ENCODE measurements at places on chromosomes 2 and 18. TPM values are rescaled to one million over a fixed set of nuclear protein-coding genes. Genes with fewer than 3 reads are reported as not detected.

Gene RFX8
- not detected for total RNA-seq

Gene UCN
- 1.6 TPM for total RNA-seq

Gene C1QL2
- 0.06 TPM for total RNA-seq

Gene GEN1
- total RNA-seq = 12.2 TPM

Gene ATP5MC3
- total RNA-seq = 383 TPM

Gene RNU2-63P
- total RNA-seq = not detected

Gene UGT1A9
- total RNA-seq = 6.0 TPM

Gene AFF3
- total RNA-seq = 0.06 TPM

Gene RAB1A
- 228 TPM for total RNA-seq

Gene CRYGC
- not detected for total RNA-seq

Gene SPDYA
- total RNA-seq = 0.32 TPM

Gene CCDC150
- 4.9 TPM for total RNA-seq

Gene FIGN
- total RNA-seq = 1.8 TPM

Gene MYO5B
- 10.0 TPM for total RNA-seq

Gene C2orf80
- total RNA-seq = not detected

Gene MOCOS
- total RNA-seq = 3.6 TPM

Gene KIF5C
- total RNA-seq = 0.43 TPM

Gene BMP10
- not detected for total RNA-seq

Gene EGR4
- 0.31 TPM for total RNA-seq

Gene SLC38A11
- not detected for total RNA-seq

Gene NEB
- 0.12 TPM for total RNA-seq

Gene LYPD6B
- 0.12 TPM for total RNA-seq

Gene SERPINB3
- 0.12 TPM for total RNA-seq

Gene CRYBA2
- not detected for total RNA-seq

Gene RNF138
- total RNA-seq = 13.3 TPM

Gene POTEJ
- not detected for total RNA-seq

Gene ATP8B1
- 7.9 TPM for total RNA-seq

Gene RAD51AP2
- not detected for total RNA-seq

Gene MTA3
- total RNA-seq = 35.6 TPM

Gene OR6B2
- not detected for total RNA-seq

Gene C2orf15
- total RNA-seq = 0.73 TPM

Gene SLC16A14
- total RNA-seq = 1.0 TPM

Gene MAP3K20
- 33.2 TPM for total RNA-seq

Gene CDC42EP3
- total RNA-seq = 34.0 TPM

Gene HOXD13
- 0.23 TPM for total RNA-seq

Gene ELOA2
- not detected for total RNA-seq

Gene SEC11C
- total RNA-seq = 53.9 TPM

Gene LBX2
- 4.2 TPM for total RNA-seq

Gene MCFD2
- 103 TPM for total RNA-seq

Gene CHPF
- total RNA-seq = 18.1 TPM

Gene KLHL41
- 0.37 TPM for total RNA-seq

Gene ORC2
- 14.8 TPM for total RNA-seq

Gene LCT
- total RNA-seq = 0.03 TPM

Gene DTNB
- total RNA-seq = 8.7 TPM

Gene MOGAT1
- total RNA-seq = not detected

Gene METTL5
- total RNA-seq = 67.7 TPM

Gene UGT1A5
- not detected for total RNA-seq

Gene TRIB2
- 0.37 TPM for total RNA-seq

Gene MPP4
- total RNA-seq = 0.06 TPM

Gene IL1RL2
- total RNA-seq = not detected

Gene UGT1A4
- 0.06 TPM for total RNA-seq
